Activated naive CD4-positive, alpha-beta T cell treated with Interleukin-2 at 50 U/mL for 16 hours (primary cell): ENCODE measurements at places on chromosomes 1 and 21.

DNA sequence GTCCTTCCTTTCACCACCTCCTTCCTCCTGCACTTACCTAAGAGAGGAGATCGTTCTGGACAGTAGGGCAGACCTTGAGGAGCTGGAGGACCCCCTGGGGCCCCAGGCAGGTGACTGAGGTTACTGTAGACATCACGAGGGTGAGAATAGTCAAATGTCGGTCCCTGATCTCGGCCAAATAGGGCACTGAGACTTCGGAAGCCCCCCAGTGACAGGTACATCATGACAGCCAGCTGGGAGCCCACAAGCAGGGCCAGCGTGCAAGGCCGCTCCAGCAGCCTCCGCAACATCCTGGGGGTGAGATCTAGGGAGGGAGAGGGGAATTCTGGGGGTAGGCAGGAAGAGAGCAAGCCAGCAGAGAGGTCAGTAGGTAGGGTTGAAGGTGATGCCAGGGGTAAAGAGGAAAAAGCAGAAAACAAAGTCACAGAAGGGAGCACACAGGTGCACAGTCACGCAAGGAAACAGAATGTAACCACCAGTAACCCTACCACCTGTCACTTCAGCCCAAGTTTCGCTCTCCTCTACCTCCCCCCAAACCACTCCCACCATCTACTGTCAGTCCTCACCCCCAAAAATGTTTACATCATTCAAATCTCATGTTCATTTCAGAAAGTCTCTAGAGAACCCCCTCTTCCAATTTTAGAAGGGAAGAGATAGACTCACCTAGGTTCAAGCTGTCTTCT, 1.4 kb downstream of the B4GALT3 start:
- no peak for DNase-seq

GRCh38 chr1:172163498-172164215, 256.8 kb upstream of the C1orf105 start:
- DNase-seq: no peak

- no peak for DNase-seq
Observed at GRCh38 chr1:192797891-192798290, 10.9 kb upstream of the RGS2 start.

- no peak for DNase-seq
Observed at GRCh38 chr1:24317081-24317480, 2.1 kb upstream of the GRHL3 start.

- no peak for DNase-seq
Observed at GRCh38 chr1:47963568-47964358, 33.4 kb downstream of the TRABD2B start.

- no peak for DNase-seq
Observed at GRCh38 chr1:17746920-17747319, 8.2 kb upstream of the ACTL8 start.

- no peak for DNase-seq
Observed at GRCh38 chr1:166127003-166127402, 39.8 kb downstream of the FAM78B start.
